HS-5 (cell line): ENCODE measurements at places on chromosomes 6 and 20.

DNA sequence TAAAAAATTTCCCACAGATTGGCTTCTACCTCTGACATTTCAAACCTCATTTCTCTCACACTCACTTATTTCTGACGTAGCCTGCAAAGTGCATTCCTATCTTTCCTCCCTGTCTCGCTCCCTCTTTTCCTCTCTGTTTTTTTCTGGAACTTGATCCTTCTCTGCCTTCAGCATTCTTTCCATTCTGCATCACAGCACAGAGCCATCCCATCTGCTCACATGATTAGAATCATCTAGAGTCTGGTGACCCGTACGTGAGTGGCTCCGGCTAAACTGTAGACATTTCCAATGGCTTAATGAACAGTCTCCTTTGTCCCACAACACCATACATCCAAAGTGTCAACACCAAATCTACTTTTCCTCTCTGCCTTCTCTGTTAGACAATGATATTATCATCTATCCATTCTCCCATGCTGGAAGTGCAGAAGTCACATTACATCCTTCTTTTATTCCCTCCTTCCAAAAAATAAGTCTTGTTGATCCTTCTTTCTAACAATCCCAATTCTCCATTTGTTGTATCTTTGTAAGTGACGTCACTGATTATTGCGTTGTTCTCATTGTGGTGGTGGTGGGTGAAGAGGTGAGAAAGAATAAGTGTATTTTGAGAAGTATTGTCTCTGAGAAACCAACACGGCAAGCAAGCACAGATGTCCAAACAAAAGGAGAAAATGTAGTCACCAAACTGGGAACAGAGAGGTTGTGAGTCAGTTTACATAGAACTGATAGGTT is 41.6 kb downstream of the OPRM1 start:
- no peak for DNase-seq

DNA sequence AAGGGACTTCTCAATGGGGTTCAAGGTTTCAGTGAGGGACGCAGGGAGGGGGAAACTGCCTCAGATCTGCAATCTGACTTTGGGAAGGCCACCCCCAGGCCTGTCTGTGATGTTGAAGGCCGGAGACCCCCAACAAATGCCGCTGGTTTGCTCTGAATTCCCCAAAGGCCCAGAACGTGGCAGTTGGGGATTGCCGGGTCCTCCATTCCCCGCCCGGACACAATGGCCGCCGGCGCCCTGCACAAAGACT is 326 bp upstream of the BCL2L1 start:
- no peak for DNase-seq

DNA sequence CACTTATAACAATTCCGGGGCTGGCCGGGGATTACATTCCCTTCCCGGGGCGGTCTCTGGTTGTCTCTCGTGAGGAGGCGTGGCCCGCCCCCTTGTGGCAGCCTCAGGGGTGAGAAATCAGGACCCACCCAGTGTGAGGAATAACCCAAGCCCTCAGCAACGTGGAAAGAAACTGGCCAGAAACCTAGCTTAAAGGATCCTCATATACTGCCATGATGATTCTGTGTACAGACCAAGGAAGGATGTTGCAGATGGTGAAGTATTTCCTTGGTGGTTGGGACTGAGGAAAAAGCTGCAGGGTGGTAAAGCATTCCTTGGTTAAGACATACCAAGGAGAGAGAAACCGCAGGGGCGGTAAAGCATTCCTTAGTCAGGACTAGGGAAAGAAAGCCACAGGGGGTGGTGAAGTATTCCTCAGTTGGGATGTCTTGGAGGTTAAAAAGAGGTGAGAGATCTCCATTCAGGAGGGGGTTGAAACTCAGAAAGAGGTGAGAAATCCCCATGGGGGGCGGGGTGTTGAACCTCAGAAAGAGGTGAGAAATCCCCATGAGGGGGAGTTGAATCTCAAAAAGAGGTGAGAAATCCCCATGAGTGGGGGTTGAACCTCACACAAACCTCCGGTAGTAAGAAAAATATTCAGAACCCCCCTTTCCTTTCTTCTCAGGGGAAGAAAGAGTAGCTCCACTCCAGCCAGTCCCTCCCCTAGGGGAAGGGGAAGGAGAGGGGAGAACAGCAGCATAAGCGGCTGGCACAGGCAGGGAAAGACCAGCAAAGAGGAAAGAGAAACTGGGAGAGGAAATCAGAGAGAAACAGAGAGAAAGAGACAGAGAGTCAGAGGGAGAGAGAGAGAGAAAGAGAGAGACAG is 238.1 kb downstream of the RNGTT start:
- DNase-seq = no peak

DNA sequence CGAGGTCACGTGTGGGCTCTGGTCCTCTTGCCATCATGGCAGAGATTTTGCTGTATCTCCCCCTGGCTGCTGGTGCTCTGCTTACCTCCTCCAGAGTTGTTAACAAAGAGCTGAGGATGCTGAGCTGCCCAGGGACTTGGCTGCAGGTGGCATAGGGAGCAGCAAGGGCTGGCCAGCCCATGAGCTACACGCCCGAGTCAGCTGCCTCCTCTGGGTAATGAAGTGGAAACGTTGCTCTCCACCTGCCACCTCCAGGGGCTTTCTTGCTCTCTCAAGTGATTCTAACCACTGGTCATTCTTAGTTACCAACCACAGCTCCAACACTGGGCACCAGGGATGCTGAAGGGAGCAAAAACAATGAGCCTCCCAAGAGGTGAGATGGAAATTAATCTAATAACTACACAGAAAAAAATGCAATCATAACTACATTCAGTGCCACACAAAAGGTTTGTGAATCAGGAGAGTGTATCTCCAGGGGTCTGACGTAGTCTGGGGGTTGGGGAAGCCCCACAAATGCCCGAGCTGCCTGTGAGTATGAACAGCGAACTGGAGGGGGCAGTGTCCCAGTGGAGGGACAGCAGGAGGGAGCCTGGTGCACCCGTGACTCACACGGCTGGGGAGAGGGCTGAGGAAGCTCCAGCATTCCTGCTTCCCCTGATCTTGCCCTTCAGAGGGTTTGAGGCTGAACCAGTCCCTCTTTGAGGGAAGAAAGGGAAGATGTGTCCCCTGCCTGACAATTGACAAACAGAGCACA is 78.7 kb downstream of the CDH26 start:
- DNase-seq = no peak

GRCh38 chr6:152012227-152012626 is 204.7 kb downstream of the ESR1 start:
- no peak for DNase-seq

GRCh38 chr6:138105446-138105845 is 1.8 kb downstream of the PERP start:
- DNase-seq = no peak

DNA sequence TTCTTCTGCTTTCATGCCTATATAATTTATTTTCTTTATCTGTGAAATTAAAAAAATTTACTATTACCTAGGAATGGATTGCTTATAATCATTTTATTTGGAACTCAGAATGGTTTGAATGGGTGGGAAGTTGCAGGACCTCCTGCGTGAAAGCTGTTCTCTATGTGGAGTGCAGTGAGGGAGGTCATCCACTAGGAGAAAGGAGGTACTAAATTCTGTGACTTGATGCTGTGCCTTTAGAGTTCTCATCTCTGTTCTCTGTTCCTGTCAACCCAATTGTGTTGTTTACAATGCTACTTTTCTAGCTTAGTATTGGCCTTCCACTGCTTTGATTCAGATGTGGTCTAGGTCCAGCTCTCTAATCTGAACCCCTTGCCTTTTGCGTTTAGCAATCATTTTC is 65.0 kb upstream of the HIVEP1 start:
- no peak for DNase-seq

GRCh38 chr6:3831761-3832530 is 17.2 kb upstream of the FAM50B start:
- DNase-seq = no peak

- no peak for DNase-seq
These were observed 2.0 kb downstream of the NCOA3 start for GRCh38 chr20:47503685-47504084.

GRCh38 chr6:31493875-31494694 is 3.9 kb upstream of the MICB start:
- no peak for DNase-seq

DNA sequence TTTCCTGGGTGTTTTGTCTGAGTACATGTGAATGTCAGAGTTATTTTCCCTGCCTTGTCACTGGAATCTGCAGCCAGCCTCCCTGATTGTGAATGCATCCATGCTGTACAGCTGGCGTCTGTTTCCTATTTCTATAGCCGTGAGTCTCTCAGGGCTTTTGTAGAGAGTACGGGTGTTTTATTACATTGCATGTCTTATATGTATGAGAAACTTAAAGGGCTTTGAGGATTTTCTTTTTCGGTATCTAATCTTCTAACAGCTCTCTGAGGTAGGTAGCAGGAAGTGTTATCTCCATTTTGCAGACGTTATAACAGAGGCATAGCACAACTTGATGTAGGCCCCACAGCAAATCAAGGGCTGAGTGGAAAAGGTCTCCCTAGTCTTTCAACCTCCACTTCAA is 272.9 kb downstream of the PRL start:
- DNase-seq = no peak
